ENCODE measurements at places on chromosomes 4 and X. TPM values are rescaled to one million over a fixed set of nuclear protein-coding genes. Genes with fewer than 3 reads are reported as not detected.
A peak's percentile ranks its signal among the peaks of the same experiment; 100 is the strongest.

GRCh38 chr4:68267433-68267944 is 22.0 kb upstream of the TMPRSS11B start:
- DNase-seq = peak; percentile 86

- peak; percentile 50 for DNase-seq
Measured at GRCh38 chr4:28686618-28687017, 1826.0 kb downstream of the STIM2 start.

DNA sequence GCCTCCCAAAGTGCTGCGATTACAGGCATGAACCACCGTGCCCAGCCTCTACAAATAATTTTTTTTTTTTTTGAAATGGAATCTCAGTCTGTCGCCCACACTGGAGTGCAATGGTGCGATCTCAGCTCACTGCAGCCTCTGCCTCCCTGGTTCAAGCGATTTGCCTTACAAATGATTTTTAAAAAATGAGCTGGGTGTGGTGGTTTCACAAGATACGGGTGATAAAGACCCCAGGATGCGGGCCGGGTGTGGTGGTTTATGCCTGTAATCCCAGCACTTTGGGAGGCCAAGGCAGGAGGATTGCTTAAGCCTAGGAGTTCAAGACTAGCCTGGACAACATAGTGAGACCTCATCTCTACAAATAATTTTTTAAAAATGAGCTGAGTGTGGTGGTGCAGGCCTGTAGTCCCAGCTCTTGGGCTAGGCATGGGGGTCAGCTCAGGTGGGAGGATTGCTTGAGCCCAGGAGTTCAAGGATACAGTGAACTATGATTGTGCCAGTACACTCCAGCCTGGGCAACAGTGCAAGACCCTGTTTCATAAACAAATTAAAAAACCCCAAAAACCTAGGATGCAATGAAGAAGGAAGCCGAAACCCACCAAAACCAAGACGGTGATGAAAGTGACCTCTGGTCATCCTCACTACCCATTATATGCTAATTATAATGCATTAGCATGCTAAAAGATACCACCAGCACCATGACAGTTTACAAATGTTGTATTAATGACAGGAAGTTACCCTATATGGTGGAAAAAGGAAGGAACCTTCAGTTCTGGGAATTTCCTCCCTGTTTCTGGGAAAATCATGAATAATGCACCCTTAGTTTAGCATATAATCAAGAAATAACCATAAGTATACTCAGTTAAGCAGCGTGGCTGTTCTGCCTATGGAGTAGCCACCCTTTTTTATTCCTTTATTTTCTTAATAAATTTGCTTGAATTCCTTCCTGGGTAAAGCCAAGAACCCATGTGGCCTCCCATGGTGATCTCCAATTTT is 27.7 kb downstream of the PDGFRA start:
- no peak for DNase-seq

- no peak for DNase-seq
Measured at GRCh38 chrX:19734111-19734510, 153.3 kb downstream of the SH3KBP1 start.

DNA sequence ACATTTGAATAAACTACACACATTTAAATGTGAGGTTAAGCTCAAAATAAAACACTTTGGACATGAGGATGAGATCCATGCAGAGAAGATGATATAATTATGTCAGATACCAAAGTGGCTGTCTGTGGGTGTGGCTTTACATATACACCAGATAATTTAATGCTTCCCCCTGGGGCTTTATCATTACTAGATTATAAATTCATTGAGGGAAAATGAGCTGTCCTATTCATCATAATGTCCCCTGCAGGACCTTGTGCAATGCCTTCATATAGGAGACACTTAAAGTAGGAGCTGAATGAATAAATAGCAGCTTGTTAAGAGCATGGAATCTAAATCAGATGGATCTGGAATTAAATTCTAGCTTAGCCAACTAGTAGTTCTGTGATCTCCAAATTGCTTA is 49.7 kb downstream of the OTC start:
- no peak for DNase-seq

DNA sequence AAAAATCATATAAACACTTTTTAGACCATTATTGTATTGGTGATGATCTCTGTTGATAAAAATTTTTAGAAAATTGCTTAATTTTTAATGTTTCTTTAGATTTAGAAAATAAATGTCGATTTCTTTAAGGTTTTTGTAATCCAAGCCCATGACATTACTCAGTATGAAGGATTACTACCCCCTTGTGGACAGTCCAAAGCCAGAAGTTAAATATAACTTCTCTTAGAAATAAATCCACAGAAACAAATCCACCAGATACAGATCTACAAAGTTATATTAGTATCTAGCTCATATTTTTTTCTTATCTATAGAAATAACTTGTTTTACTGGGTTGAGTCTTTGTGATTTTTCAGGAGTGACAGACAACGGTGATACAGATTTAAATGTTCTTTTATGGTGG is 18.9 kb downstream of the TIFA start:
- DNase-seq = peak; percentile 35

GRCh38 chr4:124636788-124637187 is 75.7 kb downstream of the ANKRD50 start:
- DNase-seq = no peak

INTU gene
- 4.0 TPM for total RNA-seq

DNA sequence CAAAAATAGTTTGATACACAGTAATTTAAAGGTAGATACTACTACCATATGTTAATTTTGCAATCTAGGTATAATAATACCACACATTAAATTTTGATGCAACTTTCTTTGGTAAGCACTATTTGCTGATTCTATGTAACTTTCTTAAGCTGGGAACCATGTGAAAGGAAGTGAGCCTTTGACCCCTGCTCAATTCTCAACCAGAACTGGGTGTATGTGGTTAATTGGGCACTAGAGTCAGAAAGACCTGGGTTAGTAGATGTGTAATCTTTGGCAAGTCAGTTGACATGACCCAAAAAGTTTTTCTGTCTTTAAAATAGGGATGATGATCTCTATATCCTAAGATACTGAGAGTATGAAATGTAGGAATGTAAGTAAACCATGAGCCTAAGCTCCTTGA is 22.4 kb downstream of the TLR2 start:
- DNase-seq = no peak

- peak; percentile 31 for DNase-seq
Measured at GRCh38 chr4:53010318-53010717, 148.2 kb downstream of the RASL11B start.

RAB40AL gene
- total RNA-seq = not detected

- DNase-seq = no peak
Measured at GRCh38 chr4:52935317-52935716, 73.2 kb downstream of the RASL11B start.

ZCCHC12 gene
- 0.19 TPM for total RNA-seq

- peak; percentile 70 for DNase-seq
Measured at GRCh38 chr4:82739287-82740190, 59.1 kb downstream of the SCD5 start.

- DNase-seq = no peak
Measured at GRCh38 chr4:141457653-141458052, 178.7 kb upstream of the IL15 start.

GRCh38 chrX:154529206-154529612 is 13.2 kb upstream of the FAM3A start:
- peak; percentile 51 for DNase-seq

HSFX1 gene
- total RNA-seq = not detected

DACH2 gene
- total RNA-seq = not detected

DNA sequence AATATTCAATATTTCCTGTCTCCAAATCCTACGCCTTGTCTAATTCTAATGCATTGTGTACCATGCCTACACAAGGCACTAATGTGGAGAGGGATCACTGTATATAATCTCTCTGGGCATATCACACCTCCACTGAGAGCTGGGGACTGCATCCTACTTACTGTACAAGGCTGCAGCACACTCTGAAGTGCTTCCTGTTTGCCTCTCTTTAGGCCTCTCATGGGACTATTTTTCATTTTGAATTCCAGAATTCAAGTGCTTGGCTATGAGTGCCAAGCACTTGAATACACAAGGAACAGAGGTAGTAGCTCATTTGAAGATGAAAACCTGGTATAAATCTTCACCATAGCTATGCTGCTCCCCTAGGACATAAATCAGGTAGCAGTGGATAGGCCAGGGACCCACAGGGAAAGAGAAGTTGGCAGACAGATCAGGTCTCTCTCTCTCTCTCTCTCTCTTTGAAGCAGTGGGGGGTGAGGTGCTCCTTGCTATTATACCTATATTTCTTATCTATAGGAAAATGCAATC is 229.7 kb upstream of the MBNL3 start:
- no peak for DNase-seq

PFKFB1 gene
- not detected for total RNA-seq

- DNase-seq = no peak
Measured at GRCh38 chr4:10115797-10116568, 616 bp downstream of the WDR1 start.

DNA sequence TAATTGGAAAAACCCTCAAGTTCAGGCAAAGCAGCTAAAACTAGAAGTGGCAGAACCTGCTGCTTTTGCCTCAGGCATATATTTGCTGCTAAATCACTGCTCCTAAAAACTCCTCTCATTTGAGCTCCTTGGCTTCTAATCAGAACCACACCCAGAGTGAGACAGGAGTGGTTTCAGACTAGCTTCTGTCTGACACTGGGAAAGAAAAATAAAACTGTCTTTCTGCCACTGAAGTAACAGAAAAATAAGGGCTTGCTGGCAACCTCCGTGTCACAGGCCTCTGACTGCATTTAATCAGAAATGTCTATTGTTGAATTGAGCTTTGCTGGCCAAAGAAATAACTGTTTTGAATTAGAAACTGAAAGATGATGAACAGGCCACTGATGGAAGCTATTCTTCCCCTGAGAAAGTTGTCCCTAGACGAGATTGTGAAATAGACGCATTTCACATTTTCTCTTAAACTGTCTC is 52.1 kb upstream of the RAP2C start:
- DNase-seq = no peak

SLC9B1 gene
- 0.52 TPM for total RNA-seq

MAGIX gene
- total RNA-seq = 3.8 TPM

PIR gene
- 2.9 TPM for total RNA-seq

- DNase-seq = no peak
Measured at GRCh38 chr4:5143306-5143861, 92.1 kb downstream of the STK32B start.

ARHGEF6 gene
- total RNA-seq = 21.7 TPM

DNA sequence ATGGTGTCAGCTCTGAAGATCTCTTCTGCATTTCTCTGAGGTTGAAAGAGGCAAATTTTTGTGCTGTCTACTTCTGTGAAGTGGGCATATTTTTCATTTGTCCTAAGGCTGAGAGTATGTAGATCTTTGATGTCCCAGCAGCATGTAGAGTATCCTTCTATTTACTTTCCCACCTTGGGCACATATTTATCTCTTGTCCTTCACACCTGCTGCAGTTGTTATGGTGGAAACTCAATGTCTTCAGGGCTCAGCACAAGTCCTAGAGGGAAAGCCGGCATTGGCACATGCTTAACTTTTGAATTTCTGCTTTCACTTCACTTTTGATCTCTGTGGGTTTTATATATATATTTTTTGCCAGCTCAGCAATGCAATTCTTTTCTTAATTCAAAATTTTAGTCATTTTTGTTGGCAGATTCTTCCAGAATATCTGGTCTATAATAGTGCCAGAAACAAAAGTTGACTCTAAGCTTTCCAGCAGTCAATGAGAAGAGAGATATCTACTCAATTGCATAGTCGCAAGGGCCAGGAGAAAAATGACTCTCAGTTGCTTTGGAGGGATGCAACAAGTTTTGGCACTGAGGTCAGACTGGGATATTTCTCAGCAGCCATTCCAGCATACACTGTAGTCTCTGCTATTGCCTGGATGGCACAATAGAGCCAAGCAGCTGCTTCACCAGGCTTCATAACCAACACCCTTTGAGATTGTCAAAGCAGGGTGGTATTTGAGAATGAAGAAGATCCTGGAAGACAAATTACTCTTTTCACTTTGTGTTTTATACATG is 127.8 kb upstream of the FAT1 start:
- no peak for DNase-seq

- peak; percentile 66 for DNase-seq
Measured at GRCh38 chrX:106899276-106899675, 3.9 kb downstream of the RIPPLY1 start.

- DNase-seq = no peak
Measured at GRCh38 chr4:113840861-113841260, 79.3 kb upstream of the CAMK2D start.

- no peak for DNase-seq
Measured at GRCh38 chr4:152586668-152587067, 50.8 kb upstream of the FBXW7 start.

DNA sequence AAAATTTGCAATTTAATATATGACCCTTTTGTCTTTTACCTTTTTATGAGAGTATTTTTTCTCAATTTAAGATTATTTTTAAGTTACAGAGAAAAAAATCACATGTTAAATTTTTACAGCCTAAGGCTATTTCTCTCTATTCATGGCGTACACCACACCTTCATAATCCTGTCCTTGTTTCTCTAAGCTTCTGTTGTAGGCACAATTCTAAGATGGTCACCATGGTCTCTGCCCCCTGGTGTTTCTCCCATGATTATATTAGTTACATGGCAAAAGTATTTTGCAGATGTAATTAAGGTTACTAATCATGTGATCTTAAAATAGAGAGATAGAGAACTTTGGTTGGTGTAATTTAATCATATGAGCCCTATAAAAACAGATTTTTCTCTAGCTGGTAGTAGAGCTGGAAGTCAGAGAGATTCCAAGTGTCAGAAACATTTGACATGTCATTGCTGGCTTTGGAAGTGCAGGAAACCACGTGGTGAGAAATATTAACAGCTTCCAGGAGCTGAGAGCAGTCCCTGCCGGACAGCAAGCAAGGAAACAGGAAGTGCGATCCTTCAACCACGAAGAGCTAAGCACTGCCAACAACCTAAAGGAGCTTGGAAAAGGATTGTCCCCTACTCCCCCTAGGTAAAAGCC is 89.8 kb downstream of the EIF4E start:
- peak; percentile 23 for DNase-seq

- DNase-seq = no peak
Measured at GRCh38 chr4:23923840-23924239, 34.0 kb upstream of the PPARGC1A start.

LUZP4 gene
- total RNA-seq = not detected

- peak; percentile 31 for DNase-seq
Measured at GRCh38 chr4:10007793-10008608, 13.3 kb downstream of the SLC2A9 start.

ANOS1 gene
- not detected for total RNA-seq

DNA sequence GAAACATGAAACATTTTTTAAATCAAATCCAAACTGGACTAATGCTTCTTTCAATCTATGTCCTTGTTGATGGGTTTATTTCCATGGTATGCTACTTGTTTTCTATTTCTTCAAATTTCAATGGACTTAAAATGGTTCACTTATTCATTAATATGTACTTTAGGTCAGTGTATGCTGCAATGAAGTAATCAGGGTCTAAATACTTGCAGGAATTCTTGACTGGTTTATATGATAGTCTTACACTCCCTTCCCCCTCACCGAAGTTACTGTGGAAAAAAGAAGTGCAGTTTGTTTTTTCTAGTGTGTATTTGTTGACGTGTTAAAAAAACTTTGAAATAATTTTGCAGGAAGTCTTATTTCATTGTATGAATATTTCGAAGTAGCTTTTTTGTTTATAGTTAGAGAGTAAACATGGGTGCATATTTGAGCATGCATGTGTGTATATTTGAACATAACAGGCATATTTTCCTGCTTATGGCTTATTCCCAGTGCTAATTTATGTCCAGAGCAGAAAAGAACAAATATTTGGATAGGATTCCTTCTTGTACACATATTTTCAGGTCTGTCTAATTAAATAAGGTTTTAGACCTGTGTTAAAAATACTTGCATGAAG is 65.0 kb downstream of the LIMCH1 start:
- no peak for DNase-seq

SLC35A2 gene
- total RNA-seq = 25.4 TPM
